Activated naive CD8-positive, alpha-beta T cell treated with anti-CD3 and anti-CD28 coated beads, Interleukin-2, amount 10 ng/mL, durations not matched to agents 7 days and 5 days (primary cell): ENCODE measurements at places on chromosomes 1 and 21. TPM values are rescaled to one million over a fixed set of nuclear protein-coding genes. Genes with fewer than 3 reads are reported as not detected.

Gene HES3
- not detected for total RNA-seq

Gene PLPPR5
- total RNA-seq = not detected

Gene NMNAT2
- not detected for total RNA-seq

Gene EYA3
- total RNA-seq = 27.3 TPM

Gene IGFN1
- total RNA-seq = not detected

Gene MFAP2
- total RNA-seq = not detected

Gene SEC22B
- 29.4 TPM for total RNA-seq

Gene STIL
- 33.1 TPM for total RNA-seq

Gene CELA2B
- not detected for total RNA-seq

Gene ASH1L
- total RNA-seq = 57.8 TPM

Gene PTPRU
- total RNA-seq = 0.54 TPM

GRCh38 chr1:24900985-24901781 is 28.9 kb downstream of the RUNX3 start:
- no peak for DNase-seq

DNA sequence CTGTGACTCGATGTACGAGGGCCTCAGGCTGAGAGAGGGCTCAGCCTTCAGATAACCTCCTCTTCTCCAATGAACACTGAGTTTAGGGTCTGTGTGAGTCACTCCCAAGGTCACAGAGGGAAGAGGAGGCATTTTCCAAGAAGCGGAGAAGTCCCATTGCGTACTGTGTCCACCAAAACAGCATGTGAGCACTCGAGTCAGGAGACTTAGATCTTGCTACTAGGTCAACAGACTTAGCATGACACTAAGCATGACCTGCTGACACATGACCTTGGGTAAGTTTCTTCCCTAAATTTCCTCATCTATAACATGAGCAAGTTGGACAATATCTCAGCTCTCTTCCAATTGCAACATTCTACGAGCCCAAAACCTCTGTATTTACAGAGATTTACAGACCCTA is 68.0 kb downstream of the PLPP3 start:
- no peak for DNase-seq

GRCh38 chr1:192463661-192464060 is 111.9 kb upstream of the RGS1 start:
- DNase-seq = no peak

- no peak for DNase-seq
These were observed 953.2 kb downstream of the BRINP3 start for GRCh38 chr1:189524501-189524900.

GRCh38 chr1:209657918-209658317 is 5.7 kb upstream of the LAMB3 start:
- DNase-seq = no peak

DNA sequence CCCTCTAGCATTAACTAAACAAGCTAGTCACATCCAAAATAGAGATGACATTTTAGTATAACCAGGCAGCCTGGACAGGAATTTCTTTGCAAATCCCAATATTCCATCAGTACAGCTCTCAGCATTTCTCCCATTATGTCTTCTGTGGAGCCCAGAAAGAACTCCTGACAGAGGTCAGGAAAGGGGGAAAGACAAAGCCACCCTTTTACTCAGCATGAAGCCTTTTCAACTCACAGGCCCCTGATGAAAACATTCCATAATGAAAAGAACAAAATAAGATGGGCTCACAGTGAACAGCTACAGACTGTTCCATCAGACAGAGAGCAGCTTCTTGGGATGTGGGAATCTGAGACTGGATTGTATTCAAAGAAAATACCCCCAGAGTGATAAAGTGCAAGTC is 80.6 kb downstream of the TEX35 start:
- DNase-seq = no peak

DNA sequence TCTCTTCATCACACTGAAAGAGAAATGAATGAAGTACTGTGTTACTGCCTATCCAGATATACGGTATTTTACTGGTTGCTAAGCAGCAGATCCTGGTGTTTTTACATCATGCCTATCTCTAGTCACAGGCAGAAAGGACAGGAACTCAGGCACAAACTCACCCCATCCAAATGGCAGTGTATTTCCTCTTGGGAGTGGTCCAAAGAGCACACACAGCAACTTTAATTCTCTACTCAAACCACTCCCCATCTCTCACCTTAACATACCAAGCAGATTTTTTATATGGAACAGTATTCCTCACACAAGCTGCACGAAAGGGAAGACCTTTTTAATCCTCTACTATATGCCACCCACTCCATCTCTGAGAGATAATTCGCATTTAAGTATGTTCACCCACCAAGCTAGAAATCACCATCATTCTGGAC is 27.3 kb downstream of the EIF4G3 start:
- no peak for DNase-seq

DNA sequence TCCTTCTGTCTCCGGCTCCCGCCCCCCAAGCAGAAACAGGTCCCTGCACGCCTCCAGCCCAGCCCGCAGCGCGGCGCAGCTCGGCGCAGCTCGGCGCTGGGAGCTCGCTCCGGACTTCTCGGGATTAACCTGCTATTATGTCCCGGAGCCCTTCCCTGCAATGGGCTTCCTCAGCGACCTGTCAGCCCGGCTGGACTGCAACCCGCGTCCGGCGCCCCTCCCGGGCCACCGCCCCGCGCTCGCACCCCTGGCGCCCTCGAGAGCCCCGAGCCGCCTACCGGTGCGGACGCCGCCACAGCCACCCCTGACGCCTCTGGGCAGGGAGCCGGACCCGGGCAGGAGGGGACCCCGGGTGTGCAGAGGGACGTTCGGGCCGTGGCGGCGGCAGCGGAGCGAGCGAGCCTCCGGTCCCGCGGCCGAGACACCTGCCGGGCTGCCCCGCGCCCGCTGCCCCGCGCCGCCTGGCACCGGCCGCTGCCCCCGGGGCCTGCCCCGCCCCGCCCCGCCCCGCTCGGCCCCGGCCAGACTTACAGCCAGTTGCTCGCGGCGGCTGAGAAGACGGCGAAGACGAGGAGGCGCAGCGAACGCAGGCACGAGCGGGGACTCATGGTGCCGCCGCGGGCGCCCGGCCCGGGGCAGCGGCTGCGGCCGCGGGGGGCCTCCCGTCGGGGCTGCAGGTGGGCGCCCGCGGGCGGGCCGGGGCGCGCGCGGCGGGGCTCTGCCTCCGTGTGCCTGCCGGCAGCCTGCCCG is 407 bp downstream of the WNT4 start:
- peak; percentile 53 for DNase-seq

- no peak for DNase-seq
These were observed 28.4 kb downstream of the TRIM45 start for GRCh38 chr1:117093091-117093534.

GRCh38 chr1:45340816-45341466 is 701 bp upstream of the MUTYH start:
- DNase-seq = peak; percentile 46

DNA sequence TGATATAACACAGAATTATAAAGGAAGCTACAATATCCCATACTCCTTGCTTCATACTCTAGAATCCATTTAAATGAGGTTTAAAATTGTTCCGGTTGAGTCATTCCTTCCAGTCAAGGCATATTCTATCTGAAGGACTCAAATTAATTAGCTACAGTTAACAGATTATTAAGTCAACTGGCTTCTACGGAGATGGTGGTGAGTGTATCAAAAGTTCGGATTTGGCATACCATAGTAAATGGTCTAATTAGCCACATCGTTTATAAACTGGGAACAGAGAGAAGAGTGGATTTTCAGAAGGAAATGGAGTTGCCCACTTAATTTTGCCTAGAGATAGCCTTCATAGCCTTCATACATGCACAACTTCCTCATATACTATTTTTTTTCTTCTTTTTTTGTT is 1095.3 kb downstream of the TTLL7 start:
- DNase-seq = no peak

- peak; percentile 47 for DNase-seq
These were observed 719 bp downstream of the EYA3 start for GRCh38 chr1:28087614-28088167.

DNA sequence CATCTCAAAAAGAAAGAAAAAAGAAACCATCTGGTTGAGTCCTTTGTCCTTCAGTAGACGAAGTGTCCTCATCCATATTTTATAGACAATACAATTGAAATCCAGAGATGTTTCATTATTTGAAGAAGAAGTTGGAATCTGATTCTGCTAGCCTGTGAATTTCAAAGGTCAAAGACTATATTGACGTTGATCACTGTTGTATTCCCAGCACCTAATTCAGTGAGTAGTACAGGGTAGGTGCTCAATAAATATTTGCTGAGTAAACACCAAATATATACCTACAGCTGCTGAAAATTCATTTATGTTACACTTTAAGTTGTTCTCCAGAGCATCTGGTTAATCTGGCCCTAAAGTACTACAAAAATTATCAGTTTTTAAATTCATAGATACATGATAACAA is 135.2 kb downstream of the CACNA1E start:
- no peak for DNase-seq

DNA sequence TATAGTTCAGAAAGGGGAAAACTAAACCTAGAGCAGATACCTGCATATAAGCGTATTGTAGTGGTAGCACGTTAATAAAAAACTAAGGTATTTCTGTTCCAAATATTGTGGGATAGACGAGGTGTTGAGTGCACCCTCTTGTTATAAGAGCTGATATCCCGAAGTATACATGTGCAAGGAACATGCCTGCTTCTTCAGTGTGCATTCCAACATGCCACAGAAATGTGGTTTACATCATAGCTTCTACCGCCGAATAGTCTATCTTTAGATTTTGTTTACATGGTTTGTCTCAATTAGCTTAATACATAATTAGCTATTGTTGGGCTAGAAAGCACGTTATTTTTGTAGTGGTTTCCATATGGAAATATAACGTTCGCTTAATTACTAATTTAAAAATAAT is 2.2 kb downstream of the CHRM3 start:
- no peak for DNase-seq

GRCh38 chr1:101769520-101769919 is 227.2 kb downstream of the OLFM3 start:
- DNase-seq = no peak

- DNase-seq = no peak
These were observed 35.9 kb downstream of the HMGB4 start for GRCh38 chr1:33899746-33900145.

DNA sequence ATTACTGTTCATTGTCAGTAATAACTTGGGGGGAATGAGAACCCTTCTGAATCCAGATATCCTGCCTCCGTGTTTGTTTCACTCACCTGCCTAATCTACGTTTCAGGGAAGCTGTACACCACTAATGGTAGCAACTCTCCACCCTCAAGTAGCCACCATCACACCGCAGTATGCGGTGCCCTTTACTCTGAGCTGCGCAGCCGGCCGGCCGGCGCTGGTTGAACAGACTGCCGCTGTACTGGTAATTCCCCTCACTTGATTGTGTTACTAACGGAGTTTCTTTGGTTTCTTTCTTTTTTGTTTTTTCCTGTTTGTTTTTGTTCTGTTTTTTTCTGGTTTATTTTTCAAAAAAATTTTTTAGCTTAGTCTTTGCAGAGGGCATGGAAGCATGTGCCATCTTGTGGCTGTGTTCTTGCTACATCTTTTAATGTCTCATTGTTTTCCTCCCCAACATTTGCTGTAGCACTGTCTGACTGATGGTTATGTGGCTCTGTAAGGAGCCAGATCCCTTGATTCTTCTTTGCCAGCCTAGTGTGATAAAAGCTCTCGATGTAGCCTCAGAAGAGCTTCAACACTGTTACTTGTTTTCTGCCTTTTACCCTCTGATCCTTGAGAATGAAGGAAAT is 15.9 kb upstream of the OLFML3 start:
- DNase-seq = no peak

- peak; percentile 65 for DNase-seq
These were observed 2.5 kb downstream of the UBASH3A start for GRCh38 chr21:42406201-42406621.

GRCh38 chr1:157213836-157214235 is 75.6 kb upstream of the ETV3 start:
- DNase-seq = no peak

- DNase-seq = no peak
These were observed 43.1 kb upstream of the COX20 start for GRCh38 chr1:244792188-244792850.

DNA sequence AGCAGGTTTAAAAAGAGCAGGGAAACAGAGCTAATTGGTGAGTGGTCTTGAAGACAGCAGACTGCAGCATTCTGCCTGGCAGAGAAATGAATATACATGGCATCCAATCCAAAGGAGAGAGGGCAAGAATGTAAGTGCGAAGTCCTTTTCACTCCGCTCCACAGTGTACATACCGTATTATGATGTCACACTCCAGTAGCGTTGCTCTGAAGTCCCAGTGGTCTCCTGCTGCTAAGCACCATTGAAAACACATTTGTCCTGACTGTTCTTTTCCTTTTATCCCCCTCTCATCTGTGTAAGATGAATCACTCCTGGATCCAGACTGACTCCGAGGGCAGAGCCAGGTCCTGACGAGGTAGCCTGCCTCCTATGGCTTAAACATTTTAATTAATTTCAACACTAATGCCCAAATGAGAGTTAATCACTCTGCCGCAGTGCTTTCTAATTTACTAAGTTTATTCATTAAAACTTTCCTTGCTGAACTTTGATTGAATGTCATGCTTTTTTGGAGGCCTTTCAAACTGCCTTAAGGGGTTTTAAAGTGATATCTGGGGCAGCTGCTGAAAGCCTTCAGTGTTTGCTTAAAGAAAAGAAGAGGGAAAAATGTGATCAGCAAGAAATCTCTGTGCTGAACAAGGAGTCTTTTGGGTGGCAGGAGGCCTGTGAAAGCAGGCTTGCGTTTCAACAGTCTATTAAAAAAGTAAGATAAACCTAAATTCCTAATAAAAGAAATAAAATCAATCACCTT is 227.2 kb downstream of the ATG4C start:
- no peak for DNase-seq

- DNase-seq = no peak
These were observed 83.5 kb downstream of the INTS7 start for GRCh38 chr1:211951856-211952255.
